ENCODE measurements at places on chromosomes 12 and 14.

DNA sequence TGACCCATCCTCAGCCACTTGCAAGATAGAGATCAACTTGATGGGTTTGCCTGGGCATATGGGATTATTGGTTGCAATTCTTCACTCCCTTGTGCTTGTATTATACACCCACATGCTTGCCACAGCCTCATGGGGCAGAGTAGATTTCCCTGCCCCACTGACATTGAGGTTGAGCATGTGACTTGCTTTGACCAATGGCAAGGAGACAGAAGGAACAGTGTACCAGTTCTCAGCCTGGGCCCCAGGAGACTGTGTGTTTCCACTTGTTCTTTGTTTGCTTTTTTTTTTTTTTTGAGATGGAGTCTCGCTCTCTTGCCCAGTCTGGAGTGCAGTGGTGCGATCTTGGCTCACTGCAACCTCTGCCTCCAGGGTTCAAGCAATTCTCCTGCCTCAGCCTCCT lies 31.8 kb downstream of the CALM1 start:
- DNase-seq = no peak

- DNase-seq = no peak
Observed at GRCh38 chr14:105877645-105878044, 351.3 kb downstream of the TMEM121 start.

DNA sequence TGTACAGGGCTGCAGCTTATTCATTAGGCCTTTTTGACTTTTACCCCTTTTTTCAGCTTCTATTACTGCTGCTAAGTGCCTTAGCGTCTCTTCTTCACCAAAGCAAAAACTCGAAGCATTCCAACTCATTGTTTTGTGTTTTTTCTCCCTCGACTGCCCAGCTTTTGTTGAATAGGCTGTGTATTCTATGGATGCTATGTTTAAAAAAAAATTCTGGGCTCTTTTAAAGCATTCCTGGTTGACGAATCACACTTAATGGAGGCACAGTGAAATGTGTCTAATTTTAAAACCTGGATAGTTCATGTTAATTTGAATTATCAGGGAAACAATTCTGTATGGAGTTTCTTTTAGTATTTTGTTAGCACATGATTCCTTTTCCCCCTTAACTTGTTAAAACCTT lies 29.7 kb downstream of the KTN1 start:
- DNase-seq = no peak

DNA sequence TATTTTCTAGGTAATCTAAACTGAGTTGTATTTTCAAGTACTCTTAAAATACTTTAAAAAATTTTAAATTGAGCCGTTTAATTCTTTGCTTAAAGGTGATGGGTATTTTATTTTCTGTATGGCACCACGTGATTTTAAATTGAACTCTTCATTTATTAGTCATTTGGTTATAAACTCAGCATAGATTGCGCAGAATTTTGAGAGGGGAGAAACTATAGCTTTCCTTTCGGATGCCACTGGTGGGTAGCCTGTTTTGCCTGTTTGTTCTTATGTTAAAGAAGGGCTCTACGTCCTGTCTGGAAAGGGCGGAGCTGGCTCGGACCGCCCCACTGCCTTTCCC lies 411 bp upstream of the STYX start:
- no peak for DNase-seq

DNA sequence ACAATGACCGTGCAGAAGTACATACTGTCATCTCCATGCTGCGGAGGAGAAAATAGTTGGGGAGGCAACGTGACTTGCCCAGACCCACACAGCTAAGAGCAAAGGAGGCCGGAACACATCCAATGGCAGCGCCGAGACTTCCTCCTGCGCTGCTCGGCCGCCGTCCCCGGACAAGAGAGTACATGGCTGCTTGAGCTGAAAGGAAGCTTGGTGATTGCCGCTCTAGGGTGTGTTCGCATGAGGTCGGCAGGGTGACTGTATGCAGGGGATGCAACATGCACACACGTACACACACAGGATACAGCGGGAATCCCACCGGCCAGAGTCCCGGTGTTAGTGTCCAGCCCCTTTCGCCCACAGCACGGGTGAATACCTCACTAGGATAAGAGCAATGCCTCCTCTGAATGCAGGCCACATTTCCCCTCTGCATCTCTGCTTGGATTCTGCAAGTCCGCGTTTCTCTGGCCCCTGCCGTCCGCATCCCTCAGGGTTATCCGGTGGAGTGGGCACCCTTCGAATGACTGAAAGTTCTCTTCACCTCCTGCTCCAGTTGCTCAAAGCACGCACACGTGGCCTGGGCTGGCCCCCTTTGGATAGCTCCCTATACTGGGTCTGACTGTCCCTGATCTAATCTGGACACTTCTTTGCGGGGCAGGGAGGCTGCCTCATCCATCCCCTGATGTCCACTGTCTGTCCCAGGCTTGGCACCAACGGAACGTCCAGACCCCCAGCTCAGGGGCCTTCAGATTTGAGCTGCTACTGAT lies 78.8 kb downstream of the GSC start:
- DNase-seq = no peak

DNA sequence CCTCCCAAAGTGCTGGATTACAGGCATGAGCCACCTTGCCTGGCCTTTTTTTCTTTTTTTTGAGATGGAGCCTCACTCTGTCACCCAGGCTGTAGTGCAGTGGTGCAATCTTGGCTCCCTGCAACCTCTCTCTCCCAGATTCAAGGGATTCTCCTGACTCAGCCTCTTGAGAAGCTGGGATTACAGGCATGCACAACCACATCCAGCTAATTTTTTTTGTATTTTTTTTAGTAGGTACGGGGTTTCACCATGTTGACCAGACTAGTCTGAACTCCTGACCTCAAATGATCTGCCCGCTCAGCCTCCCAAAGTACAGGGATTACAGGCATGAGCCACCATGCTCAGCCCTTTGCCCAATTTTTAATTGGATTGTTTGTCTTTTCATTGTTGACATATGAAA lies 58.0 kb downstream of the SINHCAF start:
- no peak for DNase-seq

GRCh38 chr12:87779016-87779415 lies 250.2 kb downstream of the C12orf50 start:
- no peak for DNase-seq

DNA sequence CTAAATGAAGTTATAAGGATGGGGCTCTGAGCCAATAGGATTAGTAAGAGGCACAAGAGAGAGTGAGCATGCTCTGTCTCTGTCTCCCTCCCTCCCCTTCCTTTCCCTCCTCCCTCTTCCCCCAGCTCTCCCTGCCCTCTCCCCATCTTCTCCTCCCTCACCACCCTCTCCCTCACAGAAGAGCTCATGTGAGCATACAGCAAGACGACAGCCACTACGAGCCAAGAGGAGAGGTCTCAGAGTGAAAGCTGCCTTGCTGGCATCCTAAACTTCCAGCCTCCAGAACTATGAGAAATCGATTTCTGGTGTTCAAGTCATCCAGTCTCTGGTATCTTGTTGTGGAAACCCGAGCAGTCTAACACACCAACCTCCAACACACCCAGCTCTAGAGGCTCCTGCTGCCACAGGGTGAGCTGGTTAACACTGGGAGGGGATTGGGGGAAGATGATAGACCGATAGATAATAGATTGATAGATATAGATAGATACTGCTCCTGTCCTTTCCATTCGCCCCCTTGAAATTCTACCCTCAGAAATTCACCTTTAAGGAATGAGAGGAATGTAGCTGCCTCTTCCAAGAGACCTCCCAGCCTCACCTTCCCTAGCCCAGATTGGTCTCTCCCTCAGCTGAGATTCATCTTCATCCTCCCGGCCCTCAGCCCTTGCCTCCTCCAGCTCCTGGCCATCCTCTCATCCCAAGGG lies 25.8 kb upstream of the ACTN1 start:
- DNase-seq = no peak

- DNase-seq = no peak
Observed at GRCh38 chr14:43476822-43477221, 1030.3 kb downstream of the FSCB start.

DNA sequence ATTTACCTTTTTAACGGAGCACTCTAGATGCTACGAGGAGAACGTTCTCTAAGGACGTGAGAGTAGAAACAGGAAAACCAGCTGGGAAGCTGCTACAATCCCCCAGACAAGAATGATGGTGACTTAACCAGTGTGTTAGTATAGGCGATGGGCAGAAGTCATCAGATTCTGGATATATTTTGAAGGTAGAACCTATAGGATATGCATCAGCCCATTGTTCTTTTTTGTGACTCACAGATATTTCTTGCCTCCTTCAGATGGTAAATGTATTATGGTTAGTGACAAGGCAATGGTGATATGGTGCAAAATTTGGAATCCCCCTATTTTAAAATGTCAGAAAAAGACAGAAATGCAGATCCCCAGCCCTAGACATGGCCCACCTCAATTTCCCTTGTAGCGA lies 258.2 kb downstream of the PHLDA1 start:
- DNase-seq = no peak

All from activated CD4-positive, alpha-beta T cell treated with anti-CD3 and anti-CD28 coated beads, Interleukin-2, amount 50 U/mL, for 1 hour (primary cell).